Stimulated activated CD4-positive, alpha-beta T cell treated with anti-CD3 and anti-CD28 coated beads, Interleukin-1b, Interleukin-23, amount 100 ng/mL, for 4 hours (primary cell): ENCODE measurements at places on chromosomes 6 and 20.

DNA sequence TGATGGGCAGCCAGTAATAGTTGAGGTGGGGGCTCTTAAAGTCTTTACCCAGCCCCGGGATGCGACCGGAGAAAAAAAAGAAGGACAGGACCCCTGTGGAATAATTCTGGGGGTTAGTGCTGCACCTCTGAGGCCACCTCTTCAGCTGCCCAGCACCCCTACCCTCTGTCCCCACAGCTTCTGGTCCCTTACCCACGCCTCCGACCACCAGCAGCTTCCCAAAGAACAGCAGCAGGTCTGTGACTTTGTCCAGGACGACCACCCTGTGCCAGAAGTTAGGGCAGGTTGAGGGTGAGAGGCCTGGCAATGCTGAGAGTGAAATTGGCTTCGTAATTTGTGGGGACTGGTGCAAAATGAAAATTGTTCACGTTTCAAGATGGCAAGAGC, 2.2 kb upstream of the NEU1 start:
- no peak for DNase-seq

DNA sequence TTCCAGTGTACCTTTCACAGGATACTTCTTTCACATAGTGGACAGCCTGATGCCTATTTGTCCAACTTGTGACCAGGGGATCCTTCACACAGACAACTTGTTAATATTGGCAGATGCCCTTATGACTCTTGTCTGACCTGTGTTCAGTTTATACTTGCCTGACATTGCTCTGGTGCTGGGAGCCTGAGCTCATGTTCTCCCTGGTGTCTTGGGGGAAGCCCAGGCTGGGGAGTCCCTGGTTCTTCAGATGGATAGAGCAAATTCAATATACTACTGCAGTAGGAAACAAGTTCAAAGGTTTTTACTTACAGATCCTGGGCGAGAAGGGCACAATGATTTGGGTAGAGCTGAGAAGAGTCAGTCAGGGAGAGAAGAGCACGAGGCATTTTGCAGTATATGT, 76.1 kb downstream of the NKAIN2 start:
- no peak for DNase-seq

DNA sequence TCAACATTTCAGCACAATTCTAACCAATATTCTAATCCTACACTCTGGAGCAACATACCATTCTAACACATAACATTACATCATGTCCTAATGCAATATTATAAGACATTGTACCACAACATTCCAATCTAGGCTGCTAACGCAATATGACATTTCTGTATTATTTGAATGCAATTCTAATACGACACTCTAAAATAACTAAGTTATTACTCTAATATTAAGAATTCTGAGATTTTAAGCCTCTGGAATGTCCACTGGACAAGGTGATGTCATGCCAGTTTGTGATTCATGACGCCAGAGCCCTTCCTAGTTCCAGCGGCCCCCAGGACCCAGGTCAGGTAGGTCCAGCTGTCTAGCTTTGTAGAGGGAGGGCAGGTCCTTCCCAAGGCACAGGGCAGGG, 69.7 kb upstream of the SIRPA start:
- DNase-seq: no peak

GRCh38 chr6:149202952-149203351, 114.6 kb upstream of the TAB2 start:
- no peak for DNase-seq

DNA sequence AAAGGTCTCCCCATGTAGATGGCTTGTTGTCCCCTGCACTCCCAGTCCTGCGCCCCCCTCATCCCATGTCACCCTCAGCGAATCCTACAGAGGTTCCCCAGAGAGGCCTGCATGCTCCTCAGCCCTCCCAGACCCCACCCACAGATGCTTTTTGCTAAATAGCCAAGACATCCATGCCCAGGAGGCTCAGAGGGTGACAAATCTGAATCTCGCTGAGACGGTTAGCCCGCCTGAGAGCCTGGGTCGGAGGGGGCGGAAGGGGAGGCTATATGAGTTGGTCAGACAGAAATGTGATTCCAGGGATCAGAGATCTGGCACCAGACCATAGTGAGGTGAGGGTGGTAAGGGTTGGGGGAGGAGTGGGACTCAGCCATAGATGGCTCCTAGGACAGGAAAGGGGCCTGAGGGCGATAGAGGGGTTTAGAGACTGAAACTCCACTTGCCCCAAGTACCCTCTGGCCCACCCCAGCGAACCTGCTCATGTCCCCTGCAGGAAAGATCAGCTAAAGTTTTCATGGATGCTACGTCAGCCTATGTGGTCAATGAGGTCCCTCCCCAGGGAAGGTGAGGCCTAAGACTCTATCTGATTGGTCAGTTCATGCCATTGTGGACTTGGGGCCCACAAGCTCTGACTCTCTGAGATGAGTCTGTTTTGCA, 33.2 kb downstream of the TFEB start:
- no peak for DNase-seq

DNA sequence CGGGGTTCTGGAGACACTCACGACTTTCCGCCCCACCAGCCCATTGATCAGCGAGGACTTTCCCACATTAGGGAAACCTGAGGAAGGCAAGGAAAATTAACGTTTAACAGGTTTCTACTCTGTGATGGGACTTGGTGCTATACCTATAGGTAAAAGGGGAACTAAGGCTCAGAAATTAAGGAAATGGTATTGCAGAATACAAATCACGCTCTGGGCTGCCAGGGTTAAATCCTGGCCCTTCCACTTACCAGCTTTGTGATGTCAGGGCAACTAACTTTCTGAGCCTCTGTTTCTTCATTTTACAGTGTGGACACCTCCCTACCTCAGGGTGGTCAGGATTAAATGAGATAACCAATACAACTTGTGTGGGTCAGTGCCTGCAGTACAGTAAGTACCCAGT, 8.8 kb downstream of the GNL1 start:
- DNase-seq: no peak

GRCh38 chr6:79989641-79990040, 14.8 kb upstream of the TTK start:
- DNase-seq: no peak

DNA sequence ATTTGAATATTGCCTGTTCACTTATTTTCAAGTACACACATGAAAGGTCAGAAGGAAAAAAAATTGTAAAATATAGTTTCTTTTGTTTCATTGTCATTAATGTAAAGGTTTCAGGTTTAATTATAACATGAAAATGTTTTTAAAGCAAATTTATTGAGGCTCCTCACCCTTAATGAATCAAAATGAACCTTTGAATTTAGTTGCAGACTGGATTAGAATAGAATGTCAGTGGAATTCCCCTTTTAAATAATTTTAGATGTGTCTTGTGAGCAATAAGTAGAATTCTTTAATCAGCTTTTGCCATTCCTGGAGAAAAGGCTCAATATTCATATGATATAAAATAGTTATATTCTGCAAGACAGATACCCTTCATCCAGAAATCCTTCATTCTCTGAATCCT, 70.7 kb upstream of the SMIM8 start:
- DNase-seq: no peak

- DNase-seq: no peak
Observed at GRCh38 chr20:3692706-3693294, 11.0 kb upstream of the ADAM33 start.

- DNase-seq: no peak
Observed at GRCh38 chr6:53922539-53922981, 127.8 kb downstream of the LRRC1 start.

GRCh38 chr6:68326762-68327161, 308.3 kb upstream of the ADGRB3 start:
- DNase-seq: no peak

- no peak for DNase-seq
Observed at GRCh38 chr6:139189665-139190064, 54.8 kb downstream of the HECA start.

GRCh38 chr20:37839955-37840354, 63.0 kb upstream of the VSTM2L start:
- no peak for DNase-seq

DNA sequence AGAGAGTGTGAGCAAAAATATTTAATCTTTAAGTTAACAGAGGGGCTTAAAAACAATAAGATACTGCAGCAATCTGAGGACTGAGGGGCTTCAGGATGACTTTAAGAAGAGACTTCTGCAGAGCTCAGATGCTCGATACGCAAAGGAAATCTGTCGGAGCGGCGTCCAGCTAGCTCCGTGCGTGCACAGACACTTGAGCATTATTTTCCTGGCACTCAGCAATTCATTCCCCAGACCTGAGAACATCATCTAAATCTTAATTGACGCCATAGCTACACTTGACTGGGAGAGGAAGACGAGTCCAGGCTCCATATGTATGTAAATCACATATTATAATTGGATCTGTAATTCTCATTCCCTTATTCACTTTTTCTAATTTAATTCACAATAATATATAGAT, 228.2 kb downstream of the SOD2 start:
- DNase-seq: no peak

DNA sequence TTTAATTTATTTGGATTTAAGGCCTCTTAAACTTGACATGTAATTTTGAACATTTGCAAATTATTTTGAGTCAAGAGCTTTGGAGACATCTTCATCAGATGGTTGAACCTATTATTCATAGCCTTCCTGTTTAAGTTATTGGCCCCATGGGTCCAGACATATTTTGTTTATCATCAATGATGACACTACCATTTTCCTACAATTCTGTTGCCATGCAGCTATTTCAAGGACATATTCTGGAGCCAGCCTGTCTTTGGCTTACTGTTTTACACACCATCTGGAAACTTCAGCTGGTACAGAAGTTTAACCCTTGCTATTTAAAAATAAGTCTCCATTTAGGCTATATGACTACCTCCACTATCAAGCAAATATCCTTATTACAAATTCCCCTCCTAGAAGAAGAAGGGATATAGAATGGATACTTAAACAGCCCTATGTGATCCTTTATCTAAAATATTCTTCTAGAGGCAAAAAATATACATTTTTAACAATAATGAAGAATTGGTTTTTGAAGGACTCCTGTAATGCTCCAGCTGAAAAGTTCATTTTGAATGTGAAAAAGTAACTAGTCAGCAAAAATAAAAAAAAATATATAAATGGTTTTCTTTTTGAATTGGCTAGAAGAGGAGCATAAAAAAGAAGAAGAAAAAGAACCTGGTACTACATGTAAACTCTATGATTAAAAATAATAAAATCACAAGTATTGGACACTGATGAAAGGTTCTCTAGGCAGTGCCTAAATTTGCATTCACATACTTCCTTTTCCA, 544.0 kb upstream of the HS3ST5 start:
- DNase-seq: no peak

DNA sequence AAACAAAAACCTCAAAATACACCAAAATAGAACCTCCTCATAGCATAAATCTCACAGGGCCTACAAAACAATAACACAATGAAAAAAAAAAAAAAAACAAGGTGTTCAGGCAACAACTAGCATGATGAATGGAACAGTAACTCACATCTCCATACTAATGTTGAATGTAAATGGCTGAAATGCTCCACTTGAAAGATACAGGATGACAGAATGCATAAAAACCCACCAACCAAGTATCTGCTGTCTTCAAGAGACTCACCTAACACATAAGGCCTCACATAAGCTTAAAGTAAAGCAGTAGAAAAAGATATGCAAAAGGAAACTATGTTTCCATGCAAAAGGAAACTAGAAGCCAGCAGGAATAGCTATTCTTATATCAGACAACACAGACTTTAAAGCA, 121.3 kb downstream of the CDK19 start:
- DNase-seq: no peak

DNA sequence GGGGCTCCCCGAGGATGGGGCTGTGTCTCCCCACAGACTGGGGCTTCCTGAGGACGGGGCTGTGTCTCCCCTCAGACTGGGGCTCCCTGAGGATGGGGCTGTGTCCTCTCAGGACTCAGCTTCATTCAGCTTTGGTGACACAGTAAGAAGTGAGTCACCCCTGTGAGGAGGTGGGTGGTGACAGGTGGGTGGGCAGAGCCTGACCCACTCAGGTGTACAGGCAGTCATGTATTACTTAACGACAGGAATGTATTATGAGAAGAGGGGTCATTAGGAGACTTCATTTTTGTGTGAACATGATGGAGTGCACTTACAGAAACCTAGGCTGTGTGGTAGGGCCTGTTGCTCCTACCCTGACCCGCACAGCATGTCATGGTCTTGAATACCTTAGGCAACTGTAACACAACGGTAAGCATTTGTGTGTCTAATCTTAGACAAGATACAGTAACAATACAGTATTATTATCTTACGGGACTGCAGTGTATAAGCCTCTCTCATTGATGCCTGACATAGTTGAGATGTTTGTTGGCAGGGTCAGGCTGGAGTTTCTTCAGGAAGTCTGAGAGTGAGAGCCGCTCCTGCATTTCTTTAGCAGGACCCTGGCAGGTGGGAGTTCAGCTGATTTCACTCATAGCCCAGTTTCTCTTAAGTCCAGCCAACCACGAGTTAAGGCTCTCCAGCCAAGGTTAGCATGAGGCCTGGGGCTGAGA, 10.9 kb upstream of the PGC start:
- DNase-seq: no peak

- DNase-seq: no peak
Observed at GRCh38 chr6:118984342-118984741, 49.4 kb upstream of the MCM9 start.
